Fibroblast of upper back skin (primary cell): ENCODE measurements at places on chromosomes 4 and X.

DNA sequence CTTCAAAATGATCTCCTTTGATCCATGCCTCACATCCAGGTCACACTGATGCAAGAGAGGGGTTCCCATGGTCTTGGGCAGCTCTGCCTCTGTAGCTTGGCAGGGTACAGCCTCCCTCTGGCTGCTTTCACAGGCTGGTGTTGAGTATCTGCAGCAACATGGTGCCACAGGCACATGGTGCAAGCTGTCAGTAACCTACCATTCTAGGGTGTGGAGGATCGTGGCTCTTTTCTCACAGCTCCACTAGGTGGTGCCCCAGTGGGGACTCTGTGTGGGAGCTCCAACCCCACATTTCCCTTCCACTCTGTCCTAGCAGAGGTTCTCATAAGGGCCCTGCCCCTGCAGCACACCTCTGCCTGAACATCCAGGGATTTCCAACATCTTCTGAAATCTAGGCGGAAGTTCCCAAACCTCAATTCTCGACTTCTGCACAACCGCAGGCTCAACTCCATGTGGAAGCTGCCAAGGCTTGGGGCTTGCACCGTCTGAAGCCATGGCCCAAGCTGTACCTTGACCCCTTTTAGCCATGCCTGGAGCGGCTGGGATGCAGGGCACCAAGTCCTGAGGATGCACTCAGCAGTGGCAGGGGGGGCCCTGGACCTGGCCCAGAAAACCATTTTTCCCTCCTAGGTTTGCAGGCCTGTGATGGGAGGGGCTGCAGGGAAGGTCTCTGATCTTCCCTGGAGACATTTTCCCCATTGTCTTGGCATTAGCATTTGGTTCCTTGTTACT lies 137.8 kb upstream of the NUDT6 start:
- no peak for DNase-seq

DNA sequence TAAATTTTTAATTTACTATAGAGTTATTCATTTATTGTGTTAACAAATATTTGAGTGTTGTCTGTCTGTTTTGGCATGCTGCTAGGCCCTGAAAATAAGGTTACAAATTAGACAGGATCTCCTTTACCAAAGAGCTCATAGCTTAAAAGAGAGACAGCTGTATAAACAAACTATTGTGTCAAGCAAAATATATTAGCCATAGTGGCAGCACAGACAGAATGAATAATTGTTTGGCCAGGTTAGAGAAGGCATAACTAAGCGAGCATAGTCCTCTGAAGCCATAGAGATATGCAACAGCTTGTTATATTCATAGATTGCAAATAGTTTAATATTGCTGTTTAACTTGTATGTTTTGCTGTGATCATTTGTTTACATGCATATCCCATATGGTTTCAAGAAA lies 66.7 kb upstream of the NDUFC1 start:
- DNase-seq = peak; percentile 1

DNA sequence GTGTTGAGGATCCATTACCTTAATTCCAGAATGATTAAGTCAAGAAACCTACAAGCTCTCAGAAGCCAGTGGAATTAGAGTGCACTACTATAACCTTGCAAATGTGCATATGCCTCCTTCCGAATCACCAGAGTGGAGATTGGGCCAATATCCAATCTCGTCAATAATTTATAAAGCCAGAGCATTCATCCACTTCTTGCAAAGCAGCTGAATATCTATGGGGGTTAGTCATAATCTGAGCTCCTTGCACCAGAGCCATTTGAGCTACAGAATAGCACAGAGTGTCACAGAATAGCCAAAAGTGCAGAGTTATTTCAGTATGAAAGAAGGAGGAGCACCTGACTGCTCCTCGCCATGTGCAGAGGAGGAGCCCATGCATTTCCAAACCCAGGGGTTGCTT lies 69.2 kb upstream of the MTM1 start:
- DNase-seq = peak; percentile 17

- peak; percentile 33 for DNase-seq
These were observed 4.6 kb upstream of the CDKL2 start for GRCh38 chr4:75634951-75635350.

DNA sequence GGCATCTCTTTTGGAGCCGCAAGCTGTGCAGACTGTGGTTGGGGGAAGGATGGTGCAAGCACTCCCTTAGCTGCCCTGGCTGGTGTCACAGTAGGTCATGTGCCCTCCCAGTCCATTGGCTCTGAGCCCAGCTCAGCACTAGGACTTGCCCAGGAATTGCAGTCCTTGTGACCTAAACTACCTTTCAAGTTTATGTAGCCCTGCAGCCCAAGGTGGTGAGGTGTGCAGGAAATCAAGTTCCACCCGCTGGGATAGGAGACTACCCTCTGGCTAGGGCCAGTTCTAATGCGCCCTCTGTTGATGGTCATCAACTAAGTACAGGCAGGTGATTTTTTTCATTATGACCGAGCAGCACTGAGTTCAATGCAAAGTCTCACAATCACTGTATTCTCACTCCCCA lies 335.2 kb downstream of the UBE2NL start:
- DNase-seq = no peak

GRCh38 chrX:97547877-97548578 lies 664.3 kb downstream of the RPA4 start:
- DNase-seq = no peak

DNA sequence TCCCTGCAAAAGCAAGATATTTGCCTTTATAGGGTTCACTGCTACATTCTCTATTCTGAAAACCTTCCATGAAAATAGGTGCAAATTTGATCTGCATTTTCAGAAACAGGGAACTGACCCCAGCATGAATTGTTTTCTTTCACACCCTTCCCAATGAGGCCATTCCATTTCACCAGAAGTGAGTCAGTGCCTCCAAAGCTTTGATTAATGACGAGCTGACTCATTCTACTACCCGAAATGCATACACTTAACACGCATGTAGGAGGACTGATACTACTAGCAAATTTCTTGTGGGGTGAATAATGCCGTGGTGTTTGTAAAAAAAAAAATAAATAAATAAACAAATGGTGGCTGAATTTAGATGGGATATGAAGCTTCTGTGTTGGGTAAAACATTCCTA lies 146.9 kb upstream of the FGF13 start:
- peak; percentile 80 for DNase-seq

- no peak for DNase-seq
These were observed 145.7 kb downstream of the VSIG4 start for GRCh38 chrX:65894133-65894532.

- peak; percentile 72 for DNase-seq
These were observed 125.4 kb downstream of the ZNF330 start for GRCh38 chr4:141346144-141346543.

DNA sequence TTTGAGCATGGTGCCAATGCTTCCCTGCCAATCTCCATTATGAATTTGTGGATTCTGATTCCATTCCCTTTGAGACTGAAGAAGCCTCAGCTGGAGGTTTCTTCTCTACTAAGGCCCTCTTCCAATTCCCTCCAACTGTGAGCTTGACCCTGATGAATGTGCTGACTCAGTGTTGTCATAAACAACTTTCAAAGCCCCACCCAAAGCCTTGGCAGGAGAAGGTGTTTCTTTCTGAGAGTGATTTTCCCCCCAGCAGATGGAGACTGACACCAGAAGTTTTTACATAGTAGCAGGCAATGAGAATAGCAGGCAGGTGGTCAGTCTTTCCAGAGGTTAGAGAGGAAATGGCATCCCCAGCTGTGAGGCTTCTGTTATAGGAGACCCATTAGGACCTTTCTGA lies 53.1 kb downstream of the OCRL start:
- peak; percentile 10 for DNase-seq

GRCh38 chr4:53055274-53055673 lies 193.2 kb downstream of the RASL11B start:
- peak; percentile 96 for DNase-seq
